ENCODE measurements at places on chromosomes 11 and 22.

DNA sequence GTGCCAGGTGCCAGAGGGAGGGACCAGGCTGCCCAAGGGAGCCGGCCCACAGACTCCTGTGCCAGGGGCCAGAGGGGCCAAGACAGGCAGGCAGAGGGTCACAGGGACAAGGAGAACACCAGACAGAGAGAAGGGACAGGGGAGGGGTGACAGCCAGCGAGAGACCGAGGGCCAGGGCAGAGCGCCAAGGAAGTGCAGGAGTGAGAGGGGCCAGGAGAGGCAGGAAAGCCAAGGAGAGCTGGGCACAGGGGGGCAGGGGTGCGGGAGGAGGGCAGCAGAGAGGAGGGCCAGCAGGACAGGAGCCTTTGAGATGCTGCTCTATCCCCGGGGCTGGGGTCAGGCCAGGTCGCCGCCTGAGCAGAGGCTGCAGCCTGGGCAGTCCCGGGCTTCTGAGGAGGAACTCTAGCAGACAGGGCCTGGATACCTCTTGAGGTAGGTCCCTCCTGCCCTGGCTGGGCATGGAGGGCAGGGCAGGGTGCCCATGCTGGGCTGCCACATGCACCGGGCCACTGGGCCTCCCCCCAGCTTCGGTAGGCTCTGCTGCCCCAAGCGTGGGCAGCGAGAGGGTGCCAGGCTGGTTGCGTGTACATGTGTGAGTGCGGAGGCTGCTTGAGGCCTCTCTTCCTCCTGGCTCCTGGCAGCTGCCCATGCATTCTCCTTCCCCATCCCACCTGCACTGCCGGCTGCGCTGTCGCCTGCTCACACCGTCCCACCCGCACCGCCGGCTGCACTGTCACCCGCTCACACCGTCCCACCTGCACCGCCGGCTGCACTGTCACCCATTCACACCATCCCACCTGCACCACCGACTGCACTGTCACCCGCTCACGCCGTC, 12.2 kb downstream of the LSP1 start:
- DNase-seq: no peak

DNA sequence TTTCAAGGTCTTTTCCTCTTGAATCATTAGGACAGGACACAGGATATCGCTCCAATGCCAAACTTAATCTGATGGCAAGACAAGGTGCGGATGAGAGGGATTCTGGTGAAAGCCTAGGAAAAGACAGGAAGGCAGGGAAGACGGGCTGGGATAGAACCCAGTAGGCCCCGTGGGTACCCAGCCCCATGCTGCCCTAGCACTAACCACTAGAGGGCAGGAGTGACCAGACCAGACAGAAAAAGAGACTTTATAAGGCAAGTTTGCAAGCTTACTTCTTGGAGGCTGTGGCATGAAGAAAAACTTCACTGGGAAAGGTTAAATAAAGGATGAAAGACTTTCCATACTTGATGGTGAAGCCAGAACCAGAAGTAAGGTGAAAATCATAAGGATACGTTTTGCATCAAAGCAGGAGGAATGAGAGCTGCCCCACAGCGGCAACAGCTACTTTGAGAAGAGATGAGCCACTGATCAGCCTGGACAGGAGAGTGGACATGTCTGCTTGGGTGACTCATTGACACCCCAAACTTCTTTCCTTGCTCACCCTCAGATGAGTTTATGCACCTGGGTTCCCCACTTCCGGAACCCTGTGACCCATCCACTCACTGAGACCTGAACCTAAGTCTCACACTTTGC, 39.8 kb downstream of the SYN3 start:
- no peak for DNase-seq

GRCh38 chr11:90668502-90668901, 445.7 kb upstream of the CHORDC1 start:
- DNase-seq: no peak

- no peak for DNase-seq
These were observed 45.0 kb downstream of the CWC15 start for GRCh38 chr11:94928117-94928990.

DNA sequence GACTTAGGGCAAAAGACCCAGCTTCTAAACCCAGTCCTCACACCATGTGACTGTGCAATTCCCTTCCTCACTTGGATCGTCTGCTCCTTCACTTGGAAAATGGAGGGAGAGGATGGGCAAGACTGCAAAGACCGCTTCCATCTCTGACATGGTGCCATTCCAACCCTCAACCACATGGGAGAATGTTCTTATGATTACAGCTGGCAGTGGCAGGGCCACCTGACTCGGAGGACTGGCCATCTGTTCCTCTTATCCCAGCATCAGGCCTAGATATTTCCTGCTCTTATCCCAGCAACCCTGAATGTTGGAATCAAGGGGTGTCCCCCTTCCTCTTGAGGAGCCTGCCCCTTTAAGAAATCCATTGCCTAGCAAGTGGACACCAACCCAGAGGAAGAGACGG, 15.4 kb downstream of the DSCAML1 start:
- DNase-seq: no peak

DNA sequence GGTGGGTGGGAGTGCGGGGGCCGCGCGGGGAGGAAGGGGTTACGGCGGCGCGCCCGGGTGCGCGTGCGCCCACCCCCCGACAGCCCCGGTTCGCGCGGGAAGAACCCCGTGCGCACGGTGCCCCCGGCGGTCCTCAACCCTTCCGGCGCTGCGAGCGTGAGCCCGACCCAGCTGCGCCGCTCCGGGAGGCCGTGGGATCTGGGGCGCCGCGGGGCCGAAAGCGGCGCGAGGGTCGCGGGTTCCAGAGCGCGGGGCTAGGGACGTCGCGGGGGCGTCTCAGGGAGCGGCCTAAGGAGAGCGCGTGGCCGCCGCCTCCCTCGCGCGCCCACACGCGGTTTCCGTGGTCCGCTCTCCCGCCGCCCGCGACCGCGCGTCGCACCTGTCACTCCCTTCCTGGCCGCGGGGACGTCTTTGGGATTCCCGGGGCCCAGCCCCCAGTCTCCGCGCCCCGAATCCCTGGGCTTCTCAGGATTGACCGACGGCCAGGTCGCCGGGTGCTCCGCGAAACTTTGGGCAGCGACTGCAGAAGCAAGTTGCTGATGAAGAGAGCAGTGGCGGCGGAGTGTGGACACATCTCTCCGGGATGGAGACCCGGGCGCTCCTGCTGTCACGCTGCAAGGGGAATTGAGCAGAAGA, 582 bp downstream of the SREBF2 start:
- DNase-seq: no peak

DNA sequence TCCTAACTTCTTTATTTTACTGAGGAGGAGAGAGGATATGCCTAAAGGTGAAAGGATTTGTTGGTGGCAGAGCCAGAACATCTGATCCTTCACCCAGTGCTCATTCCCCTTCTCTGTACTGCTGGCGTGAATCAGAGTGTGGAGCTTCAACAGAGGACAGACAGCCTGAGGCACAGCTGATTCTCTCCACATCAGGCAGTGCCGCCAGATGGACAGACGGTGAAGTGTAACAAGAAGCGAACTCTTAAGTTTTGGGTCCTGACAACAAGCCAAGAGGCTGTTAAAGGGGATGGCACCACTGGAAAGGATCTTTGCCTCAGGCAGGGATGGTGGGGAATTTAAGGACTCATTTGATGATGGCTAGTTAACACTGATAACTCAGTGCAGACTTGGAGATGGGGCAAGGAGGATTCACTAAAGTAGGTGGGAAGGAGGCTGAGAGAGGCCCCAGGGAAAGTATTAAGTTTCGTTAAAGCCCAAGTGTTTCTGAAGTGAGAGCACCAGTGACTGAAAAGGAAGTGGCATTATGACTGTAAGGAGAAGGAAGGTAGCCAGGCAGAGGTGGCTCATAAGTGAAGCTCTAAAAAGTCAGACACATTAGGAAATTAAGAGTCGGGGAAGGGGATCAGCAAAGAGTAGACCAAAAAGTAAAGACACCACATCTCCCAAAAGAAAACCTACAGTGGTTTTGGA, 81.3 kb downstream of the CLPB start:
- DNase-seq: no peak

DNA sequence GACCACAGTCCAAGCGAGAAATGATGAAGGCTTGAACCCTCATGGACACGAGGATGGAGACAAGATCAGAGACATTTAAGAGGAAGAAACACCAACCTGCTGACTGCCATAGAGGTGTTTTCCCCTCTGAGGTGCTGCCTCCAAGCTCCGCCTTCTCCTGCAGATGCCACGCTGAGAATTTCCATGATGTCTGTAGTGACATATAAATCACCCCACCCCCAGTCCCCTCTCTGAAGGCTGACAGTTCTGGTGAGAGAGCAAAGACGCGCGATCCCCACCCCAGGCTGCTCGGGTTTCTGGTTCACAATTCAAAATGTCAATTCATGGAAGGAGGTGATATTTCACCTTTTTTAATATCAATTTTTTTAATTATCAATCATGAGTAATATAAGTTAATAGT, 28.2 kb downstream of the LRRC32 start:
- no peak for DNase-seq

DNA sequence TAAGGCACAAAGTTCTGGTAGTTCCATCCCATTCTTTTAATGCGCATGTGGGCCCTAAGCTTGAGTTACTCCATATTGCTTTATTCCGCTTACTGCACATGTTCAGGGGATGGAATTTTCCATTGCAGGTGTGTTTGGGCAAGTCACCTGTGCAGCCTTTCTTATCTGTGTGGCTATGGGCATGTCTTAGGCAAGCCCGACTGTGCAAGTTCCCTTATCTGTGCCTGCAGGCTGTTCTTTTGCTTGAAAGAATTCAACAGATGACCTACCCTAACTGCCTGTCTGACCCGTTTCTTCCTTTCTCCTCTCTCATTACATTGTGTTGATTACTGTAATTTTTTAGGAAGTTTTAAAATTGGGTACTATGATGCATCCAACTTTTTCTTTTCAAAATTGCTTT, 363.6 kb downstream of the TTC28 start:
- DNase-seq: no peak

GRCh38 chr11:17473071-17473744, 3.4 kb downstream of the ABCC8 start:
- DNase-seq: no peak

- DNase-seq: no peak
These were observed 4.5 kb upstream of the STARD10 start for GRCh38 chr11:72798361-72798760.

DNA sequence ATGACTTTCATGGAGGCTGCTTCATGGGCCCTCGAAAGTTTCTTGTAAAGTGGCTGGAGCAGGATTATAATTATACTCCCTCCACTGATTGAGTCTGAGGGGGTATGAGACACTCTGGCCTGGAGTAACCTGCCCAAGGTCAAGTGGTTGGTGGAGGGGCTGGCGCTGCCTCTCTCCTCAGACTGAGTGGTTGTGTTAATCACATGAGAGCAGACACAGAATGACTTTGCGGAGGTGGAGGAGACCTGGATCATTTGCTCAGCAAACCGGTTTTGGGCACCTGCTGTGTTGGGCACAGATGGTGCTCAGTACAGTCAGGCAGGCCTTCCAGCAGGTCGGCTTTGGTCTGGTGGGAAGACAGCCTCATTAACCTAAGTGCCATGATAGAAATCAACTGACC, 11.8 kb downstream of the BCR start:
- DNase-seq: no peak

DNA sequence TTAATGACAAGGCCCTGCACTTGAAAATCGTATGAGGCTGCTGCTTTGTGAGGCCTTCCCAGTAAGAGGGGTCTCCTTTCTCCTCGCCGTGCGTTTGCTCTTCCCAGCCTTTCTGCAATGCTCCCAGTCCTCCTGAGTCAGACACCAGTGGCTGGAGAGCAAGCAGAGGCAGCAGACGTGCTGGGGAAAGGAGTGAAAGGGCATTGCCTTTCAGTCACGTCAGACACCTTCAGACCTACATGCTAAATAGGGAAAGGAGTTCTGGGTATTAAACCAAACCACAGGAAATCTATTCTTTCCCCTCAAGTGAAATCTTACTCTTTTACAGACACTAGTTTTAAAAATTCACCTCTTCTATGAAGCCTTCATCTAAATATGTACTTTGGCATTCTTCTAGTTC, 274.8 kb downstream of the NTM start:
- no peak for DNase-seq

DNA sequence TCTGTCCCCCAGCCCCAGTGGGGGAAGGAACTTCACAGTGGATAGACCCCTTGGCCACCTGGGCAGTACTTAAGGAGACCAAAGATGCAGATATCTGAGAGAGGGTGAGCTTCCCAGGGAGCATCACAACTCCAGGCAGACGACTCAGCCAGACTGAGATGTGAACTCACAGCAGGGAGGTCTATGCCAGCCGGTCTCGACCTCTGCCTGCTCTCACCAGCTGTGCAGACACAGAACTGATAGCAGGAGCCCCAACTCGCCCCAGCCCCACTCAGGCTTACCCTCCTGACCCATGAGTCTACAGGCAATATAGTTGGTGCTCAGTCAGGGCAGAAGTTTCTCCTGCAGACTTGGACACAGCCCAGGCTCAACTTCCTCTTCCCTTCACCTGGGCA, 29.7 kb upstream of the ACCSL start:
- no peak for DNase-seq

DNA sequence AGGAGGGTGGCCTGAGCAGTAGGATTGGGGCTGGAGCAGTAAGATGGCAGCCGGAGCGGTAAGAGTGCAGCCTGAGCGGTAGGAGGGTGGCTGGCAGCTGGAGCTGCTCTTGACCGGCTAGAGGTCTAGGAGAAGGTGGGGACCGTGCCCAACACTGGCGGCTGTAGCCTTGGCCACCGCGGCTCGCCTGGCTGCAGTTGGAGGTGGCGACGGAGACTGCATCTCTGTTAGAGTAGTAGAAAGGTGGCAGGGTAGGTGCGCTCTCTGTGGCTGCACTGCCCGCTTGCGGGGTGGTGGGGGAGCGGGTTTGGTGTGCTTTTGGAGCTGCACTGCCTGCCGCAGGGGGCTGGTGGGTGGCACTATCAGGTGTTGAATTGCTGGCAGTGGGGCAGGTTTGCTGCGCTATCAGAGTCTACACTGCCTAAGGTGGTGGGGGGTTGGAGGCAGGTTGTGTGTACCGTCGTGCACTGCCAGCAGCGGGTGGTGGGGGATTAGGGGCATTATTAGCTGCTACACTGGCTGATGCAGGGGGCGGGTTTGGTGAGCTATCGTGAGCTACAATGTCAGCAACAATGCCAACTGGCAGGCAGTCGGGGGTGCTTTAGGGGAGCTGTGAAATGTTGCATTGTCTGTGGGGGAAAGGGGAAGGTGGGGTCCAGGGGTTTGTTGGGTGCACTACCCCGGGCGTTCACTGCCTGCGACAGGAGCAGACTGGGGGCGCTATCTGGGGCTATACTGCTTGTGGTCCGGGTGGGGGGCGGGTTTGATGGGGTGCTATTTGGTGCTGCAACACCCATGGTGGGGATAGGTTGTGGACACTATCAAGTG, 4461.3 kb upstream of the OR11H1 start:
- no peak for DNase-seq

GRCh38 chr22:29625090-29625825, 21.8 kb downstream of the NF2 start:
- DNase-seq: no peak

GRCh38 chr11:68651208-68651984, 32.9 kb upstream of the GAL start:
- DNase-seq: no peak

DNA sequence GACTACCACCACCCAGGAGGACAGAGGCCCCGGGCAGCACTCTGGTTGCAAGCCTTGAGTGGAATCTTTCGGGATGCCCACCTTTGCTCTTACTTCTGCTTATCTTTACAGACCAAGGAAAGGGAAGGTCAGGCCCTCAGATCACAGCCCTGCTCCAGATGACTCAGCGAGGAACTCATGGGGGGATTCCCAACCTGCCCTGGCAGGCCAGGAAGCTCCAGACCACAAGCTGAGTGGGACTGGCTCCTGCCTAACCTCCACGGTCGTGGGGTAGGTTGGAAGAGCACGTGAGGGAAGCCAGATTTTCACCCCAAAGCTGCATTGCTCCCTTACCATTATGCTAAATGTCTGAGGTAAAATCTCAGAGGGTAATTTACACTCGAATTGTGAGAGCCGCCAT, 11.8 kb downstream of the TBC1D10A start:
- no peak for DNase-seq

All from activated CD8-positive, alpha-beta memory T cell treated with anti-CD3 and anti-CD28 coated beads for 4 hours (primary cell).